B cell (primary cell): ENCODE measurements at places on chromosomes 1 and 21. TPM values are rescaled to one million over a fixed set of nuclear protein-coding genes. Genes with fewer than 3 reads are reported as not detected.

Gene OR2L13
- not detected in 2 replicates for total RNA-seq

DNA sequence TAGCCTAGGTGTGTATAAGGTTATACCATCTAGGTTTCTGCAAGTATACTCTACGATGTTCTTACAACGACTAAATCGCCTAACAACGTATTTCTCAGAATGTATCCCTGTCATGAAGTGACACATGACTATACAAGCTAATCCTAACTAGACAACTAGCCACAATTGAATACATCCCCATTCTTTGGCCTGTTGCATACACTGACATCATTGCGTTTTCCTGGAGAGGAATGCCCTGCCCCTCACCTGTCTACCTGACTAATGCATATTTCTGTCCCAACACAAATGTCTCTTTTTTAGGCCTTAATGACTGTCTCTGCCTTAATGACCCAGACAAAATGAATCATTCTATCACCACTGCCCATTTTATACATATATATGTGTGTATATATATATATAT is 8.5 kb upstream of the NFIA start:
- H3K27me3 ChIP-seq = peaks cover 6% of the 10 kb centered on the region
- no peak overlapping the region for H3K4me3 ChIP-seq
- DNase-seq = no peak
- peaks cover 14% of the 10 kb centered on the region for H3K4me1 ChIP-seq
- no peaks in the 10 kb centered on the region for H3K36me3 ChIP-seq

DNA sequence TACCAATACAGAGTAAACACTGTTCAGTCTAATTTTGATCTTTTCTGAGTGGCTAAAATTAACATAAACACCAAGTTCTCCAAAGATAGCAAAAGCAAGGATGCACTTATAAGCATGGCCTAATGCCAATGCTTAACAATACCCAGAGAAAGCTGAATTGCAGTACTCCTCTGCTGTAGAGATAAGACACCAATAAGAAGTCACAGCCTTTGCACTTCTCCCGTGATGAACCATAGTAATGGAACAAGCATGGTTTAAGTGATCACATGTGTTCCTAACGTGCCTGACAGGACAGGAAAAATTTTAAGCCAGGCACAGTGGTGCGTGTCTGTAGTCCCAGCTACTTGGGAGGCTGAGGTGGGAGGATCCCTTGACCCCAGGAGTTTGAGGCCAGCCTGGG is 5.6 kb downstream of the PRDX1 start:
- H3K4me1 ChIP-seq = peaks cover 13% of the 10 kb centered on the region
- H3K4me3 ChIP-seq = no peak overlapping the region
- no peak overlapping the region for H3K27ac ChIP-seq
- DNase-seq = no peak

Gene OR2L8
- 0.44 and 0.94 TPM in 2 replicates for total RNA-seq

Gene TTC39A
- 0.41 TPM in 1 of 2 replicates, not detected in the other for total RNA-seq

DNA sequence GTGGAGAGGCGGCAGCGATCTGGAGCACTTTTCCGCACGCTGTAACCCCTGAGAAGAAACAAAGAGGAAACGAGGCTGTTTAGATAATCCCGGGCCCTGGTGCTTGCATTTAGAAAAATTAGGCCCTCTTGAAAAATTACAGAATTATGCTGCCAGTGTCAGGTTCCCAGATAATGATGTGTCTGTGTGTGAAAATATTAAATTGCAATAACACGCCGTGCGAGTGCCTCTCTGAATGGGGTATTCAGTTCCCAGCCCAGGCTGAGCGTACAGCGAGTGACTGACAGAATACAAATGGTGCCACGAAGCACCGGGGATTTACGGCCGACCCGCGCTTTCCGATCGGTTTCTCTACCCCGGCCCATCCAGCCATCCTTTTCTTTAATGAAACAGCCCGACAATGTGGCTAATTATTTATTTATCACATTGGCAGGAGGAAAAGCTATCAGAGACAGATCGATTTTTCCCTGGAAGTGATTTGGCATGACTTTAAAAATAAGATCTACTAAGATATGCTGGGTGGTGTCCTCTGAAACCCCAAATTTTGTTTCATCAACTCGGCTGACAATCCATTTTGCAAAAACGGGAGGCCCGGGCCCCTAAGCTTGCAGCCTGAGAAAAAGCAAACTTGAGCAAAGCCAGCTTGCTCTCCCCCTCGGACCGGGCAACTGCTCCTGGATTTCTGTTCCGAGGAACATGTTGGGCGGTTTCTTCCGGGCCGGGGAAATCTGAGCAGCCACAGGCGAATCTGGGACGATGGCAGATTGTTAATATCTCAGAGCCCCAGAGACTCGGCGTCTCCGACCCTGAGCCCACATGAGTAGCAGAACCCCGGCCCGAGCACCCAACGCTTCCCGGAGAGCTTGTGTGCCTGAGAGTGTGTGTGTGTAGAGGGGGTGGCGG is 11.3 kb downstream of the PRDM16 start:
- H3K4me3 ChIP-seq = no peak overlapping the region
- no peak overlapping the region for H3K27ac ChIP-seq
- no peaks in the 10 kb centered on the region for H3K36me3 ChIP-seq
- H3K4me1 ChIP-seq = no peaks in the 10 kb centered on the region
- no peak for DNase-seq

- no peak overlapping the region for H3K27ac ChIP-seq
- peaks cover 15% of the 10 kb centered on the region for H3K36me3 ChIP-seq
- H3K4me1 ChIP-seq = no peaks in the 10 kb centered on the region
- DNase-seq = no peak
These were observed 38.8 kb upstream of the FAM3B start for GRCh38 chr21:41277846-41278245.

- H3K4me3 ChIP-seq = no peak overlapping the region
- H3K4me1 ChIP-seq = peaks cover 11% of the 10 kb centered on the region
- no peak overlapping the region for H3K27ac ChIP-seq
- DNase-seq = no peak
- H3K27me3 ChIP-seq = no peaks in the 10 kb centered on the region
- H3K36me3 ChIP-seq = no peaks in the 10 kb centered on the region
These were observed 199.2 kb downstream of the HLX start for GRCh38 chr1:221078260-221078965.

Gene GJA4
- not detected in 2 replicates for total RNA-seq

Gene LYSMD1
- total RNA-seq = 5.8 TPM in 2 replicates

- no peak for DNase-seq
- no peak overlapping the region for H3K4me3 ChIP-seq
- no peak overlapping the region for H3K27ac ChIP-seq
These were observed 19.9 kb upstream of the ADGRL2 start for GRCh38 chr1:81780705-81781454.

Gene TMEM61
- total RNA-seq = not detected in 2 replicates

- H3K36me3 ChIP-seq = no peaks in the 10 kb centered on the region
- H3K4me1 ChIP-seq = no peaks in the 10 kb centered on the region
- H3K27me3 ChIP-seq = no peaks in the 10 kb centered on the region
- no peak overlapping the region for H3K27ac ChIP-seq
- DNase-seq = no peak
These were observed 151.1 kb upstream of the CAMK1G start for GRCh38 chr1:209432443-209432825.

GRCh38 chr1:19169642-19170041 is 40.4 kb downstream of the UBR4 start:
- no peak overlapping the region for H3K27ac ChIP-seq
- H3K4me1 ChIP-seq = no peaks in the 10 kb centered on the region
- H3K4me3 ChIP-seq = no peak overlapping the region
- peaks cover 96% of the 10 kb centered on the region for H3K36me3 ChIP-seq

Gene MYOC
- not detected in 2 replicates for total RNA-seq
